Stimulated activated CD8-positive, alpha-beta memory T cell treated with anti-CD3 and anti-CD28 coated beads, Interleukin-4, amount 100 ng/mL, for 1 hour (primary cell): ENCODE measurements at places on chromosomes 1 and 21.

- DNase-seq: no peak
Observed at GRCh38 chr1:67280696-67281095, 27.0 kb upstream of the IL12RB2 start.

DNA sequence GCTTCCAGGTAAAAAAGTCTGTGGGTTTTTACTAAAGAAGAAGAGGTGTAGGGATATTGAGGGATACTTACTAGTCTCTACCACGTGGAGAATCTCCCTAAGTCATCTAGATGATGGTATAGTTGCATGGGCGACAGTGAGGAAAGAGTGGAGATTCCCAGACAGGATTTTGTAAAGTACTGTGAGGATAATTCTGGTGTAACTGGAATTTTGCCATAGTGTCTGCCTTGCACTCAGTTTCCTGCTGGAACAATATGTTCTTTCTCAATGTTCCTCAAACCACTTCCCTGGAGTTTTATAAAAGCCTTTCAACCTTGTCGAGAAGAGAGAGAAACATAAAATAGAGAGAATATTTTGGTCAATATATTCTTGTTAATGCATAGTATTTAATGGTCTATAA is 95.1 kb upstream of the WLS start:
- DNase-seq: no peak

DNA sequence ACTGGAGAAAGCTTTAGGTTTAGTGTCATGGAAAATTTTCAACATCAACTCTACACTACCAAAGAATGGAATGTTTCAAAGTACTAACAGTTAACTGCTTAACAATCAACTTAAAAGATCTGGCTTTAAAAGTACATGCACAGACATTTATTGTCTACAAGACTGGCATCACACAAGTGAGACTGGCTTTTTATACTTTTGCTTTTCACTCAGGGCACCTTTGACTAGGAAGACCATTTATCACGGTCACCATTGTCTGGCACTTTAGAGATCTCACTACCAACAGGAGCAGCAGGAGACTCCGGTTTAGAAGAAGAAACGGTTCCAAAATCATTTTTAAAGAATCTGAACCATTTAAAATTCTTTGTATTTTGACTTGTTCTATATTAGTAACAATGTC is 812.3 kb downstream of the ADGRL2 start:
- no peak for DNase-seq

DNA sequence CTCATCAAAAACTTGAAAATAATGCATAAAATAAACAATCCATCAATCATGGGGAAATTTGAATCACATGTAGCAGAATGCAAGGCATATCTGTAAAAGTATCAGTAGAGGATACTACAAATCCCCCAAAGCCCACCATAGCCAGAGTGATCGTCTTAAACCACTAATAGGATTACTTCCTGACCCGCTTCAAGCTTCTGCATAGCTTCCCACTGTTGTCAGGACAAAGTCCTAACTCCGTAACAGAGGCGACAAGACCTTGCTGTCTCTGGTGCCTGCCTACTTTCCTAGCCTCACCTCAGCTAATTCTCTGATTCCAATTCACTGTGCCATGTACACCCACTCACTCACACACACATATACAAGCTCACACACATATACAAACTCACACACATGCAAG is 161.2 kb upstream of the NFIA start:
- DNase-seq: no peak

GRCh38 chr1:179815641-179816040 is 62.0 kb downstream of the TOR1AIP2 start:
- DNase-seq: no peak

GRCh38 chr1:226633541-226634165 is 85.1 kb downstream of the STUM start:
- DNase-seq: no peak

DNA sequence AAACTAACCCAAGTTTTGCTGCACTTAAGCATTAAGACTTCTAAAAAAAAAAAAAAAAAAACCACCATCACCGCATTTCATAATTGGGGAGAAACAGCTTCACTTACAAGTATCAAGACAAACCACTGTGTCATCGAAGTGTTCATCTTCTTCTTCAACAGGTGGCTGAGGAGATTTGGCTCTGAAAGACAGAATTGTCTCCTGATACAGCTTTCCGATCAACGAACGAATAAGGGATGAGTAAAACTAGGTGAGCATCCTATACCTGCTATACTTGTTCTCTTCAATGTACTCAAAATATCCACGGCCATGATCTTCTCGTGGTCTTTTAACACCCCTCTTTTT is 2.0 kb downstream of the HNRNPU start:
- no peak for DNase-seq

DNA sequence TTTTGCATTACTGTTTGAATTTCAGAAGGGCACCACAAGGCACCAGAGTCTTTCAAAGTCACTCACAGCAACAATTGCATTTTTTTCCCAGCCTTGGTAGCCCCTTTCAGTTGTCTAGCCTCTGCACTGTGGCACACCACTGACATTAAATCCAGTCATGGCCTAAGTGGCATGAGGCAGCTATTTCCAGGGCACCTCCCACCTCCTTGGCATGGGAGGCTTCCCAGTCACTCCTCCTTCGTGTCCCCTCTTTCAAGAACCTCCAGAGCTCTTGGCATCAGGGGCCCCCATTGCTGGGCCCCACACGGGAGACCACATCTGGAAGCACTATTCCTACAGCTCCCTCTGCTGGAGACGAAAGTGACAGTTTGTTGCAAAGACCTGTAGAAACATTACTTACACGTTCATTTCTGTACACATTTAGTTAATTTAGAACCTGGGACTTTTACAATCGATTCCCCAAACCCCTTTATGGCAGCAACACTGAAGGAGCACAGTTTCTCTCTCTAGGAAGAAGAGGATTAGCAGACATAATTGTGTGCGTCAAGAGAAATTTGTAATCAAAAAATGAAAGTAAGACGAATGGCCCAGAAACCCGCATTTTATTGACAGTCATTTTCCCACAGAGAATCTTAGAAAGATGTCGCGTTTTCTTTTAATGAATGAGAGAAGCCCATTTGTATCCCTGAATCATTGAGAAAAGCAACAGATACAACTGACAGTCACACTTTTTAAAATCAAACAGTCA is 5.7 kb upstream of the CHD5 start:
- no peak for DNase-seq

- no peak for DNase-seq
Observed at GRCh38 chr1:113756461-113756860, 2.8 kb downstream of the PHTF1 start.

DNA sequence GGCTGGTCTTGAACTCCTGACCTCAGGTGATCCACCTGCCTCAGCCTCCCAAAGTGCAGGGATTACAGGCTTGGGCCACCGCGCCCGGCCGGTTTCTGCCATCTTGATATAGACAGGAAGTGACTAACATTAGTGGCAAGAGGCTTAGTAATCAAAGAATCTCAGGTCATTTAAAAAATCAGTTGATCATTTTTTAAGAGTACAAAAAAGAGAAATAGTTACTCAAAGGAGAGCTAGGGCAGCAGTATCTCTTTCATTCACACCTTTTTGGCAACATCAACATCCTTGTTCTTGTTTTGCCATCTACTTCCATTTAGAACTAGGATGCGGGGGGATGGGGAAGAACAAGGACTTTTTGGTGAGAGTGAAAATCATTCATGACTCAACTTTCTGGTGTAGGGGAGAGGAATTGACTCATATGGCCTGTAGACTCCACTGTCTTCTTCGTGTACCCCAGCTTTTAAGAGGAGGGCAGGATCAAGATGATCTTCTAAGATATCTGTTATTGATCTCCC is 8.8 kb downstream of the FCRLB start:
- DNase-seq: no peak

DNA sequence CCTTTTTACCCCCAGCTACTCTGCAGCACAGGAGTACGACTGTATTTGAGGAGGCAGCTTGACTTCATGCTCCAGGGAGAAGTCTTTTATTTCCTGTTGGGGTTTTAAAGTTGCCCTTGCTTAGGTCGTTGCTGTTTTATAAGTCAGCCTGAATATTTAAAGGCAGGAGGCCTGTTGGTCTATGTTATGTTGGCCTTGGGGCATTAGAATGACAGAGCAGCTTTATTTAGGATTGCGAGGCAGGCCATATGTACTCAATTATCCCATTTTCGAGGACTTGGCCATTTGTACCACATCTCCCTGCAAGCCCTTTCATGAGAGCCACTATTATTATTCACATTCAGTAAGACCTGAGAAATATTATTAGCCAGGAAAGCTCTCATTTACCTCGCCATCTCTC is 47.0 kb downstream of the KIF26B start:
- no peak for DNase-seq

- DNase-seq: no peak
Observed at GRCh38 chr1:116806671-116807070, 52.4 kb downstream of the CD2 start.

DNA sequence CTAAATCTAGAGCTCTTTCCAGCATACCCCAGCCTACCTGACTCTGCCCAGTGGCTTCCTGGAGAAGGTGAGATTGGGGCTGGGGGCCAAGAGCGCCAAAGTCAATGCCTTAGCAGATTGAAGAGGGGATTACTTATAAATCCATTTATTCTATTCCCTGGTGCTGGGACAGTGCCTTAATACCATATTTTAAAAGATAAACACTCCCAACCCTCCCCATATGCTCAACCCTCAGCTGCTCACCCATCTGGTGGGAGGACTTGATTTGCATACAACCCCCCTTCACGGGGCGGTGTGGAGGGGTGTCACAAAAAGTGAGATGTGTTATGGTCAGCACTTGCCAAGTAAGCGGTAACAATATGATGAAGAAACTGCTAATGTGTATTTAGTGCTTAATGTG is 3.2 kb upstream of the DISP3 start:
- DNase-seq: no peak

GRCh38 chr1:234920136-234920842 is 208.3 kb downstream of the TOMM20 start:
- DNase-seq: no peak

- no peak for DNase-seq
Observed at GRCh38 chr1:199319341-199319740, 680.5 kb downstream of the PTPRC start.

GRCh38 chr1:223653015-223653414 is 12.5 kb downstream of the CAPN8 start:
- DNase-seq: no peak

GRCh38 chr1:38558055-38558454 is 301.5 kb downstream of the RRAGC start:
- no peak for DNase-seq

- no peak for DNase-seq
Observed at GRCh38 chr1:81111818-81112217, 688.9 kb upstream of the ADGRL2 start.

GRCh38 chr1:29698033-29698432 is 461.7 kb downstream of the PTPRU start:
- no peak for DNase-seq

DNA sequence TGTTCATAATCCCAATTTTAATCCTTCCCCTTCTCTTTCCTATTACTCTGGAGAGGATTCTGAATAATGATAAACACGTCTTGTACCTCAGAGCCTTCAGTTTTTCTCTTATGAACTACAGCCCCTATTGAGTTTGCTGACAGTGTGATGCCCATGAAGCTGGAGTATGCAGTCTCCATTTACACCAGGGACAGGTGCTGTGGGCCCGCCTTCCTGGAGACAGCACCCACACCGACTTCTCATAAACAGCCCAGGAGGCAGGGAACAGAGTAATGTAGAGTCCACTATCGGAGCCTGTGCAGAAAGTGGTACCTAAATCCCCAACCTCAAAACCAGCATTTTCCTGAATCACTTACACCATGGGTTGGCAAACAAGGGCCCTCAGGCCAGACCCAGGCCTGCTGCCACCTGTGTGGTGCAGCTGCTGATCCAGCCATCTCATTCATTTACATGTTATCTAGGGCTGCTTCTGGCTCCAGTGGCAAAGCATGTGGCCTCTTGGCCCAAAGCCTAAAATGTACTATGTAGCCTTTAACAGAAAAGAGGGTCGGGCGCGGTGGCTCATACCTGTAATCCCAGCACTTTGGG is 95.1 kb upstream of the KRTAP19-8 start:
- no peak for DNase-seq

GRCh38 chr1:208105756-208106155 is 138.4 kb downstream of the PLXNA2 start:
- DNase-seq: no peak

DNA sequence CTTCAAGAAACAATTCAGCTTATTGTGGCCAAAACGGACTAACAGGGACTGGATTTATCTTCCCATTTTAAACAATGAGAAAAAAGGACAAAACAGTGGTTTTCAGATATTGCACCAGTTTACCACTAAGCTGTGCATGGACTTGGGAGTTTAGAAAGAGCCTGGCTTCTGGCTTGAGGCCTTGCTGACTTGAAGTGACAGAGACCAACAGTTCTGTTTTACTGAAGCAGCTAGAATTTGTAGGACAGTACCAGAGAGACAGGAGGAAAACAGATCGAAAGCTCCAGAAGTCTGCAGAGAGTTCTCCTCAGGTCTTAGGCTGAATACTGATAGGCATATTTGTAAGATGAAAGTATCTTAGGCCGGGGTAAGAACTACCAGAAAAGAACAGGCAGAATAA is 20.5 kb downstream of the FCRL4 start:
- DNase-seq: no peak

DNA sequence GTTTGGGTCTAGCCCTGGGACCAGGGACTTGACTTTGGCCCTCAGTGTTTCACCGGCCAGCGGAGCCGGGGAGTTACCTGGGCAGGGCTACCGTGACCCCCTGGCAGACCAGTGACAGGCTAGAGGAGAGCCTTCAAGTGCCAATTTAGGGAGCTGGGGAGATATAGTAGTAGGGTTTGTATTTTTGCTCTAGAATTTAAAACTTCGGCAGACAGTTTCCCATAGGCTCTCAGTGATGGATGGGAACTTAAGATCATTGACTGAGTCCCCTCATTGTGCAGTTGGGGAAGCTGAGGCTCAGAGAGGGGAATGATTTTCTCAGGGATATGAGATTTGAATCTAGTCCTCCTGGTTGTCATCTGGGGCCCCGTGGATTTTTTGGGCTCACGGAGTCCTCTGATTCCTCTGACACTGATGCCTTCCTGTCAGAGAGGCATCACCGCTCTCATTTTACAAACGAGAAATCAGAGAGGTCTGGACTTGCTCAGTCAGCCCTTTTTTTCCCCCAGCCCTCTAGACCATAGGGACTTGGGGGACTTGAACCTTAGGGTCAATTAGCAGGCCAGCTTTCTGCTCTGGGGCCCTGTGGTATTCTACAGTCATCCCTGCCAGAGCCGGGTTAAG is 58.3 kb upstream of the ACOT11 start:
- DNase-seq: no peak

DNA sequence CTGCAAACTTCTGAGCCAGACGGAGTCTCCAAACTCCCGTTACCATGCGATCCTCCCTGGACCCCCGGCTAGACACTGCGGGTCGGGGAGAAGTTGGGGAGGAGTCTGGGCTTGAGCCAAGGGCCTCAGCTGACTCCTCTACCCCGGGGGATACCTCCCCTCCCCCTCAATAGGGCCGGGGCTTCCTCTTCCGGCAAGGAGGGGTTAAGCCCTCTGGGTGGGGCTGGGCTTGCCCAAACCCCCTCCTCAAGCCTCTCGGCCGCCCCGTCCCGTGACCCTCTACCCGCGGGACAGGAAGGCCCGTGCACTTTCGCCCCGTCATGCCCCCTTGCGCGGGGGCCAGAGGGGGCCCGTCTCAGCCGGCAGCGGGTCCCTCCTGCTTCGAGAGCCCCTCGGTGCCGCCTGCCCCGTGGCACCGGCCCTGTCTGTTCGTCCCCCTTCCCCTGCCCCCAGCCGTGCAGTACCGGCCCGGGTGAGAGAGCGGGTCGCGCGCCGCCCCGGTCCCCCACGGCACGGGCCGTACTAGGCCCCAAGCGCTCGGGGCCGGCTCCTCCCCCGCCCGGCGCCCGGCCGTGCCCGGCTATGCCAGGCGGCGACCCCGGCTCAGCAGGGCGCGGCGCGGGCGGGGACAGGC is 652 bp downstream of the ARL8A start:
- no peak for DNase-seq

- no peak for DNase-seq
Observed at GRCh38 chr1:37691497-37692077, 729 bp upstream of the CDCA8 start.
